ENCODE measurements at places on chromosomes 2 and 18. TPM values are rescaled to one million over a fixed set of nuclear protein-coding genes. Genes with fewer than 3 reads are reported as not detected.
A peak's percentile ranks its signal among the peaks of the same experiment; 100 is the strongest.

- no peaks in the 10 kb centered on the region for H3K4me1 ChIP-seq
- H3K27ac ChIP-seq, result no peak overlapping the region
- H3K36me3 ChIP-seq, result no peaks in the 10 kb centered on the region
- no peak for DNase-seq
- H3K4me3 ChIP-seq, result no peak overlapping the region
- H3K27me3 ChIP-seq, result no peaks in the 10 kb centered on the region
These were observed 17.4 kb downstream of the CDH7 start for GRCh38 chr18:65768120-65768778.

DNA sequence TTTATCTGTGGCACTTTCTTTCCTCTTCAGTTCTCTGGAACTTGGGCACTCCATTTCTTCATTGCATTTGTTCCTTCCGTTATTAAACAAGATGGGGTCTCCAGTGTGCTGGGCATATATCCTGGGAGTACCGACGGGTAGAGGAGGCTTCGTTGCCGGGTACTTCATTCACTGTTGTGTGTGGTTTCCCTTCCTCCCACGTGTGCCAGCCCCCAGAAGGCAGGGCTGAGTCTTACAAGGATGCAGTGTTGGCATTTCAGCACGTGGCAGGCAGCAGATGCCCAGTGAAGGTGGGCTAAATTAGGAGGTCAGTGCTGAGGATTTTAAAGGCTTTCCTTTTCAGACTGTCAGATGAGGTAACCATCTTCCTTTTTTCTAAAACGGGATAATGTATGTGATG lies 58.6 kb downstream of the MGAT5 start:
- no peaks in the 10 kb centered on the region for H3K36me3 ChIP-seq
- H3K4me3 ChIP-seq, result no peak overlapping the region
- H3K27ac ChIP-seq, result no peak overlapping the region

DNA sequence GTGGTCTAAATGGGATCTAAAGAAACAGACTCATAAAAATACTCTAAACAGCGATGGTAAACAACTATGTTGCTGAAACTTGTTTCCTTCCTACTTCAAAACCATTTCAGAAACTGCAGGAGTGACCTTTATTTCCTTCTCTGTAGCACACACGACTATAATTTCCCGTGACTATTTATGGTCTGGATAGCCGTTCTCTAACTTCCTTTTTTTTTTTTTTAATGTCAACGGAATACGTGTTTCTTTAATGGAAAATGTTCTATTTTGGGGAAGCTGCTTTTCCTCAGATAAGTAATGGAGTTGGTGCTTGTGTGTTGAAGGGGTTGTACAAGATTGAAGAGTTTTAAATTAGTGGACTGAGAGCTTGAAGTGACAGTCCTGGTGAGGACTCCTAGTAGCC lies 224.1 kb downstream of the PHLPP1 start:
- no peak overlapping the region for H3K4me3 ChIP-seq
- no peaks in the 10 kb centered on the region for H3K27me3 ChIP-seq
- no peak for DNase-seq
- no peaks in the 10 kb centered on the region for H3K36me3 ChIP-seq

DNA sequence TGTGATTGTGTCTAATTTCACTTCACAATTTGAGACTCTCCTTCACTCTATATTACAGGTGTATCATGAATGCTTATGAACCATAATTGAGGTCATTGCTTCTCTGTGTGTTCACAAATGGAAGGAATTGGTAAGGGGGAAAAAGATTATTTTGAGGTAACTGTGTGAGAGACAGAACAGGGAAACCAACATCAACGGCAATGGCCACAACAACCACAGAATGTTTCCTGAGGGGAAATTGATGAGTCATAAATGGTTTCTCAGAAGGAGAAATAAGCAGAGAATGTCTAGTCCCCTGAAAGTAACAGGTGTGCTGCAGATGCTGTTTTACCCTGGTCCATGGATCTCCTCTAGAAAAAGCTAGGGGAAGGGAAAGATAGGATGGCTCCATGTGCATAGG lies 361.2 kb upstream of the GALNT5 start:
- no peak overlapping the region for H3K4me3 ChIP-seq
- H3K27me3 ChIP-seq, result no peaks in the 10 kb centered on the region
- DNase-seq, result no peak
- H3K4me1 ChIP-seq, result no peaks in the 10 kb centered on the region
- H3K27ac ChIP-seq, result no peak overlapping the region

GRCh38 chr2:241091201-241091600 lies 10.9 kb downstream of the MTERF4 start:
- peaks cover 22% of the 10 kb centered on the region for H3K36me3 ChIP-seq
- DNase-seq, result no peak
- no peak overlapping the region for H3K27ac ChIP-seq
- no peaks in the 10 kb centered on the region for H3K4me1 ChIP-seq
- H3K27me3 ChIP-seq, result no peaks in the 10 kb centered on the region
- no peak overlapping the region for H3K4me3 ChIP-seq

GRCh38 chr18:28837100-28837499 lies 660.2 kb upstream of the CDH2 start:
- no peak overlapping the region for H3K27ac ChIP-seq
- no peaks in the 10 kb centered on the region for H3K27me3 ChIP-seq
- no peaks in the 10 kb centered on the region for H3K4me1 ChIP-seq
- no peak for DNase-seq
- no peak overlapping the region for H3K4me3 ChIP-seq

DNA sequence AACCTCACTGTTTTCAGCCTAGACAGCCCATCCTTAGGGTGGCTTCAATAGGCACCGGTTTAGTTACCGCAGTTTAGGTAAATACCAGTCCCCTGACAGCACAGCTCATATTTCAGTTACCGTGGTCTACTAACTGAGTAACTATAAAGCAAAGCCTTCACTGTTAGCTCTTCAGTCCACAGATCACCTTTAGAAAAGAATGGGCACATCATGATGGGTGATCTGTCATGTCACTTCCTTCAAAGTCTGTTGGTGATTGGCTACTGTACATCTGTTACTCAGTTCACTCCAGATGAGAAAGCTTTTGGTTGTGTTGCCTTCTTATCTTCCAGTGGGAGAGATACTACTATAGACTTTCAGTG lies 21.0 kb downstream of the SLC20A1 start:
- DNase-seq, result no peak
- peaks cover 19% of the 10 kb centered on the region for H3K36me3 ChIP-seq
- H3K27ac ChIP-seq, result no peak overlapping the region
- H3K4me1 ChIP-seq, result no peaks in the 10 kb centered on the region
- no peak overlapping the region for H3K4me3 ChIP-seq
- H3K27me3 ChIP-seq, result no peaks in the 10 kb centered on the region

DNA sequence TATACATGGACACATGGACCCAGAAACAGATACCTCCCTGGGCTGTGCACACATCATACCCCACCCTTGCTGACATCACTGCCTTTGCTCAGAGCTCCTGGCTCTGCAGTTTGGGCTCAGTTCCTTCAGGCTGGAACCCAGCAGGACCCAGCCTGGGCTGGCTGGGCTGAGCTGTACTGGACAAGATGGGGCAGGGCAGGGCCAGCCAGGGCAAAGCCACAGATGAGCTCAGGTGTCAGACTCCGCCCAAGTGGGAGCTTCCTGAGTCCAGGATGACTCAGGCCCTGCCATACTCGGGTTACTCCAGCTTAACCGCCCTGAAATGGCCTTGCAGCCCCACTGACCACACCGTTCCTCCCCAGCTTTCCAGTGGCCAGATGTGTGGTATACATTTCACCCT lies 284.9 kb downstream of the OSR1 start:
- DNase-seq, result no peak
- no peaks in the 10 kb centered on the region for H3K36me3 ChIP-seq
- no peaks in the 10 kb centered on the region for H3K4me1 ChIP-seq
- H3K4me3 ChIP-seq, result no peak overlapping the region
- no peak overlapping the region for H3K27ac ChIP-seq

DNA sequence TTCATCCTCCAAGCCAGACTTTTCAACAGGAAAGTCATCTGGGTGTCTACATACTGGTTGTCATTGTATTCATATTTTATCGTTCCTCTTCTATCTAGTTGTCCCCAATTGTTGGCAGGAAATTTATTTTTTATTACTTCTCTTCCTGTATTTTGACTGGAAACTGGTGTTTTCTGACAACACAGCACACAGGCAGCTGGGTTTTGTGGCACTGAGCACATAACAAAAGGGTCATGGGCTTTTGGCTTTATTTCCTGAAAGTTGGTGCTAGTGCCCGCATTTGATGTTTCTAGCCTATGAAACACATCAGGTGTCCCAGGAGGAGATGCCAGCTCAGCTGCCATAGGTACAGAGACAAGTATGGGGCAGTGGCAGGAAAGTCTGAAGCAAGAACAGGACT lies 126.4 kb downstream of the TMEM17 start:
- H3K36me3 ChIP-seq, result no peaks in the 10 kb centered on the region
- H3K27me3 ChIP-seq, result no peaks in the 10 kb centered on the region
- no peak for DNase-seq
- H3K27ac ChIP-seq, result no peak overlapping the region
- H3K4me3 ChIP-seq, result no peak overlapping the region
- no peaks in the 10 kb centered on the region for H3K4me1 ChIP-seq

- no peaks in the 10 kb centered on the region for H3K36me3 ChIP-seq
- peak overlapping the region; percentile 72 for H3K27ac ChIP-seq
- H3K27me3 ChIP-seq, result no peaks in the 10 kb centered on the region
- peaks cover 73% of the 10 kb centered on the region for H3K4me1 ChIP-seq
These were observed 73.1 kb downstream of the SPATS2L start for GRCh38 chr2:200379481-200380090.

GRCh38 chr2:158948964-158949699 lies 19.3 kb upstream of the TANC1 start:
- no peak for DNase-seq
- H3K36me3 ChIP-seq, result no peaks in the 10 kb centered on the region
- H3K27ac ChIP-seq, result no peak overlapping the region
- no peaks in the 10 kb centered on the region for H3K4me1 ChIP-seq
- H3K4me3 ChIP-seq, result no peak overlapping the region

DNA sequence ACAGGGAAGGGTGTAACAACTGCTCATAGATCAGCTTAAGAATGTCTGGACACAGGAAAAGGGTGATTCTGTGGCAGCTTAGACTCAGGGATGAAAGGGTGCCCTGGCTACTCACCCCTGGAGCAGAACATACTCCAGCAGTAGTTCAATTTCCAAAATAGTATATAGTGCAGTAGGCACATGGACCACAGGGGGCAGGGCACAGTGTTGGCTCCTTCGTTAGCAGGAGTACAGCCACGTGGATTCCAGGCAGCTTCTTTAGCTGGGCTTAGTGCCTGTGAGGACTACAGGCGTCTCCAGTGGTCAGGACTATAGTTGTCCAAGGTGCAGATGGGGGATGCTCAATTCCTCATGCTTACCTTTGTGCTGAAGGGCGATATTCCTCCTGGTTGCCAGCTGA lies 277.5 kb upstream of the DDX18 start:
- no peaks in the 10 kb centered on the region for H3K36me3 ChIP-seq
- no peaks in the 10 kb centered on the region for H3K27me3 ChIP-seq
- no peak overlapping the region for H3K4me3 ChIP-seq
- H3K4me1 ChIP-seq, result no peaks in the 10 kb centered on the region
- no peak for DNase-seq
- no peak overlapping the region for H3K27ac ChIP-seq

GRCh38 chr2:128473175-128474035 lies 154.7 kb upstream of the HS6ST1 start:
- H3K4me3 ChIP-seq, result no peak overlapping the region
- no peaks in the 10 kb centered on the region for H3K36me3 ChIP-seq
- DNase-seq, result peak; percentile 63
- H3K27me3 ChIP-seq, result no peaks in the 10 kb centered on the region
- H3K27ac ChIP-seq, result no peak overlapping the region
- H3K4me1 ChIP-seq, result peaks cover 13% of the 10 kb centered on the region

- peaks cover 42% of the 10 kb centered on the region for H3K4me1 ChIP-seq
- no peak overlapping the region for H3K27ac ChIP-seq
These were observed 15.3 kb downstream of the TET3 start for GRCh38 chr2:73999881-74000597.

DNA sequence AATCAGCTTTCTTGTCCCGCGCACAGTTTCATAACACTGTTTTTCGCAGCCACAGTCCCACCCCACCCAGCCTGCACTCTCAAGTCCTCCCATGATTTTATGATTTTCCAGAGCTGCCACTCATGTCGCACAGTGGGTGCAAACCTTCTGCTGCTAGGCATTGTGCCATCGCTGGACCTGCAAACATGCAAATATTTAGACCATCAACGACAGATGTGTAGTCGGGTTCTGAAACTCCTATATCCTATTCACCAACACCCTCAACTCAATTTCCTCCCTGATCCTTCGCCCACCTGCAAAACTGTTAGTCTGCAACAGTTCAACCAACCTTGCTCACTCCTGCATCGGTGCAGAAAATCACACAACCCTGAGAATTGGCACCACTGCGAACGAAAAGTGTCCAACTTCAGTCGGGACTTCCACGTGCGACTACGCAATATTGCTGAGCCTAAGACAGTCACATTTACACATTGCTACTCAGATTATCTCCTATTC lies 871 bp upstream of the ALS2 start:
- peak overlapping the region; percentile 92 for H3K27ac ChIP-seq
- DNase-seq, result peak; percentile 69
- no peaks in the 10 kb centered on the region for H3K36me3 ChIP-seq
- peak overlapping the region; percentile 95 for H3K4me3 ChIP-seq

- no peaks in the 10 kb centered on the region for H3K4me1 ChIP-seq
- DNase-seq, result no peak
- no peaks in the 10 kb centered on the region for H3K36me3 ChIP-seq
- no peak overlapping the region for H3K27ac ChIP-seq
These were observed 312.6 kb downstream of the DPP10 start for GRCh38 chr2:114754907-114755563.

DNA sequence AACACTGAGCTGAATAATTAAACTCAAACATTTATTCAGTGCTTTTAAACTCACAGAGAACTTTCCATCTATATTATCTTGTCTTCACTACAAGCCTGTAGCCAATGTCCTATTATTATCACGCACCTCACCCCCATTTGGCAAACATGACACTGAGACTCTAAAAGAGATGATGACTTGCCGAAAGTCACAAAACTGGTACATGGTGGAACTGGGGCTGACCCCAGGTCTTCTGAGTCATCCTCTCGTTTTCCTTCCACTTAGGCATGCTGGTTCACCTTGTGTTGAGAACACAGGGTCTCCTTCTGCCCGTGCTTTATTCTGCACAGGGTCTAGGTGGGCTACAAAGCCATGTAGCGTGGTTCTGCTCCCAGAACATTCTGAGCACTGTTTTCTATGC lies 230.0 kb upstream of the MGAT5 start:
- peaks cover 7% of the 10 kb centered on the region for H3K27me3 ChIP-seq
- DNase-seq, result no peak
- H3K27ac ChIP-seq, result no peak overlapping the region
- no peaks in the 10 kb centered on the region for H3K36me3 ChIP-seq
- no peaks in the 10 kb centered on the region for H3K4me1 ChIP-seq

The HOXD13 gene
- total RNA-seq, result 48.9 TPM

The LYPD1 gene
- 8.0 TPM for total RNA-seq

The ZBTB14 gene
- 16.1 TPM for total RNA-seq

The DBI gene
- 87.4 TPM for total RNA-seq

All from sigmoid colon (tissue), 7 donors.